GM23248 (cell line): ENCODE measurements at places on chromosomes 4 and X. TPM values are rescaled to one million over a fixed set of nuclear protein-coding genes. Genes with fewer than 3 reads are reported as not detected.

- no peaks in the 10 kb centered on the region for H3K36me3 ChIP-seq
- DNase-seq = peak; percentile 59
- H3K27me3 ChIP-seq = no peaks in the 10 kb centered on the region
- H3K4me1 ChIP-seq = peaks cover 29% of the 10 kb centered on the region
- H3K27ac ChIP-seq = no peak overlapping the region
Observed at GRCh38 chr4:143085224-143085623, 99.5 kb upstream of the USP38 start.

SYP gene
- total RNA-seq = 0.54 TPM in 1 of 2 replicates, not detected in the other

GRCh38 chr4:66736606-66737005 lies 808.7 kb downstream of the CENPC start:
- H3K27ac ChIP-seq = no peak overlapping the region
- no peak overlapping the region for H3K4me3 ChIP-seq
- H3K27me3 ChIP-seq = no peaks in the 10 kb centered on the region
- no peak for DNase-seq
- no peaks in the 10 kb centered on the region for H3K36me3 ChIP-seq

DNA sequence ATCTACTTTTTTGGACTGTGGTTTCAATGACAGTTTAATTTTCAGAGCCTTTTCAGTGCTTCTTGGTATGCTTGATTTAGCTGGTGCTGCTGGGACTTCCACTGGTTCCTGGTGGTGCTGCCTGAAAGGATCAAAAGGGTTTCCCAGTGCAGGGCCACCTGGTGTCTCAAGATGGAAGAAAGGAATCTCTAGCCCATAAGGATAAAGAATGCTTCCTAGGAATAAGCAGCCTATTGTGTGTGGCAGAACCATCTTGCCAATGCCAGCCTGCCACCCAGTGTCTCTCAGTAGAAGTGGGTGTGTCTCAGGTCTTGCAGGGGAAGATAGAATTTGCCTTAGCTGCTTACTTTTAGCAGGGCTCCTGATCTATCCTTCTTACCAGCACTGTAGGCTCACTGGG lies 15.0 kb upstream of the RAI2 start:
- no peak overlapping the region for H3K4me3 ChIP-seq
- H3K36me3 ChIP-seq = no peaks in the 10 kb centered on the region
- H3K27me3 ChIP-seq = no peaks in the 10 kb centered on the region
- no peaks in the 10 kb centered on the region for H3K4me1 ChIP-seq
- H3K27ac ChIP-seq = no peak overlapping the region
- DNase-seq = no peak

CITED1 gene
- total RNA-seq = not detected in 2 replicates

PDGFRA gene
- total RNA-seq = 225 and 275 TPM in 2 replicates

FREM3 gene
- total RNA-seq = not detected in 2 replicates

GRCh38 chr4:6332042-6332668 lies 62.5 kb downstream of the WFS1 start:
- no peaks in the 10 kb centered on the region for H3K36me3 ChIP-seq
- DNase-seq = peak; percentile 42
- H3K27me3 ChIP-seq = peaks cover 12% of the 10 kb centered on the region
- H3K4me1 ChIP-seq = no peaks in the 10 kb centered on the region
- no peak overlapping the region for H3K4me3 ChIP-seq

GRCh38 chr4:152454398-152455011 lies 81.4 kb downstream of the FBXW7 start:
- H3K27me3 ChIP-seq = no peaks in the 10 kb centered on the region
- H3K4me3 ChIP-seq = no peak overlapping the region
- no peaks in the 10 kb centered on the region for H3K36me3 ChIP-seq
- H3K4me1 ChIP-seq = no peaks in the 10 kb centered on the region

NAA11 gene
- total RNA-seq = not detected in 2 replicates

- no peaks in the 10 kb centered on the region for H3K27me3 ChIP-seq
- no peaks in the 10 kb centered on the region for H3K36me3 ChIP-seq
- DNase-seq = peak; percentile 81
- peak overlapping the region; percentile 6; the same call in 1 of the 2 replicates for H3K4me3 ChIP-seq
- peak overlapping the region; percentile 39 for H3K27ac ChIP-seq
- H3K4me1 ChIP-seq = peaks cover 10% of the 10 kb centered on the region; the same call in 1 of the 2 replicates
Observed at GRCh38 chr4:6892190-6892908, 17.3 kb upstream of the TBC1D14 start.

DNA sequence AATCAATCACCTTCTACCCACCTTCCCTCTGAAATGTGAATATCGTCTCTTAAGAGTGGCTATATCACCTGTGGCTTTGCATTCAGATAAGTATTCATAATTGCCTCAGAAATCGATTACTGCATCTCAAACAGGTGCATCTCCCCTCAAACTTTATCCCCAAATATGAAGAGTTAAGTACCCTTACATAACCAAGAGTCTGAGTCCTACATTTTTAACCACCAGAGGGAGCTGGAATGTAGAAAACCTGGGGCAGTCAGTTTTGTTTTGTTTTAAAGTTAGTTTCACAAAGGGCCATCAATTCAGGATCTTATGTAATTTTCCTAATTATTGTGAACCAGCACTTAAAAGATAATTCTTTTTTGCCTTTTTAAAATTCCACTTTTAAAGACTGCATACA lies 5.7 kb downstream of the TCEANC start:
- H3K27ac ChIP-seq = peak overlapping the region; percentile 94
- H3K4me3 ChIP-seq = peak overlapping the region; percentile 64
- H3K36me3 ChIP-seq = no peaks in the 10 kb centered on the region
- H3K27me3 ChIP-seq = no peaks in the 10 kb centered on the region
- peak; percentile 67 for DNase-seq

ZNF141 gene
- total RNA-seq = 6.7 and 7.6 TPM in 2 replicates

- no peak overlapping the region for H3K4me3 ChIP-seq
- H3K27ac ChIP-seq = no peak overlapping the region
- no peaks in the 10 kb centered on the region for H3K4me1 ChIP-seq
- no peaks in the 10 kb centered on the region for H3K36me3 ChIP-seq
Observed at GRCh38 chr4:114599903-114600552, 1.4 kb downstream of the UGT8 start.

- H3K27ac ChIP-seq = no peak overlapping the region
- no peaks in the 10 kb centered on the region for H3K4me1 ChIP-seq
- H3K4me3 ChIP-seq = no peak overlapping the region
- no peak for DNase-seq
Observed at GRCh38 chrX:70754169-70754848, 154.2 kb downstream of the TEX11 start.

- H3K27ac ChIP-seq = no peak overlapping the region
- no peaks in the 10 kb centered on the region for H3K36me3 ChIP-seq
- peaks cover 9% of the 10 kb centered on the region for H3K27me3 ChIP-seq
- no peaks in the 10 kb centered on the region for H3K4me1 ChIP-seq
- DNase-seq = no peak
Observed at GRCh38 chr4:47390428-47391125, 72.9 kb downstream of the COMMD8 start.

GLRB gene
- total RNA-seq = 11.3 and 12.3 TPM in 2 replicates

SHROOM4 gene
- total RNA-seq = 1.1 and 1.7 TPM in 2 replicates

- no peak for DNase-seq
- peaks cover 7% of the 10 kb centered on the region for H3K4me1 ChIP-seq
- no peaks in the 10 kb centered on the region for H3K36me3 ChIP-seq
- no peak overlapping the region for H3K27ac ChIP-seq
Observed at GRCh38 chr4:185931986-185932385, 120.0 kb upstream of the SORBS2 start.

DNA sequence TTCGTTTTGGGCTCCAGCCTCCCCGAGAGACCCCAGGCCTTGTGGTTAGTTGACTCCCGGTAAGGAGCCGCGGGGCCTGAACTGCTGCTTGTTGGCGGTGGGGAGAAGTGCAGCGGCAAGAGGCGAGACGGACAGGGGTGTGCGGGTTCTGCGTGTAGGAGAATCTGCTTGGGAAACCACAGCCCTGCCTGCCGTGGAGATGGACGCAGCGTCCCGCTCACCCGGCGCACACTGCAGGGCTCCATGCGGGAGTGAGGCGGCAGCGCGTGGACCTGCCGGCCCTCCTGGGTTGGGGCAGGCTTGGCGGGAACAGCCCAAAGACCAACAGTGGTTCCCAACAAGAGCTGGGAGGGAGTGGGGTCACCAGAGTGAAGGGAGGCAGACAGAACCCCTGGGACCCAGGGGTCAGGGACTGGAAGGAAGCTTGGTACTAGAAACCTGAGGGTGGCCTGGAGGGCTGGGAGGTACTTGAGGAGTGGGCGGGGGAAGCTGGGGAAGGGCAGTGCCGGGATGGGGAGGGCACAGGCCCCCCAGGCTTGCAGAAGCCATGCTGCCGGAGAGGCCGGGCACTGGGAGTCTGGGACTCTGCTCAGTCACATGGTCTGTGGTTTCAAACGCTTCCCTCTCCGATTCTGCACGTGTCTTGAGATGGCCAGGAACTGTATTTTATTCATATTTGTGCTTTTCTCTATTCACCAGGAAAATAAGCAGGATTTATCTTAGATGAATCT lies 70.8 kb downstream of the RGS12 start:
- no peaks in the 10 kb centered on the region for H3K27me3 ChIP-seq
- H3K27ac ChIP-seq = no peak overlapping the region

ABHD18 gene
- 3.4 and 3.5 TPM in 2 replicates for total RNA-seq

- no peaks in the 10 kb centered on the region for H3K4me1 ChIP-seq
- no peaks in the 10 kb centered on the region for H3K36me3 ChIP-seq
- H3K4me3 ChIP-seq = no peak overlapping the region
- DNase-seq = no peak
Observed at GRCh38 chrX:69221239-69222102, 56.2 kb upstream of the PJA1 start.

DNA sequence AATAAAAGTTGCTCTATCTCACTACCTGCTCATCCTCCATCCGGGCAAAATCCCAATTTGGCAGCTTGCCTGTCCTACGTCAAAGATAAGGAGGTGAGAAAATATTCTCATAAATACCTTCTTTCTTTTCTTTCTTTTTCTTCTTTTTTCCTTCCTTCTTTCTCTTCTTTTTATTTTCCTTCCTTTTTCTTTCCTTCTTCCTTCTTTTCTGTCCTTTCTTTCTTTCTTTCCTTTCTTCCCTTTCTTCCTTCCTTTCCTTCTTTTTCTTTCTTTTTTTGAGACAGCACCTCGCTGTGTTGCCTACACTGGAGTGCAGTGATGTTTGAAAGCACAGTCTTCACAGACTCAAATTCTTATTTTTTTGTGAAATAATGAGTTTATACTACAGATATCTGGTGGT lies 38.6 kb upstream of the NKAP start:
- H3K4me1 ChIP-seq = no peaks in the 10 kb centered on the region
- H3K27me3 ChIP-seq = no peaks in the 10 kb centered on the region; the same call in 1 of the 2 replicates
- H3K36me3 ChIP-seq = no peaks in the 10 kb centered on the region

SMIM20 gene
- 24.3 and 35.6 TPM in 2 replicates for total RNA-seq

DNA sequence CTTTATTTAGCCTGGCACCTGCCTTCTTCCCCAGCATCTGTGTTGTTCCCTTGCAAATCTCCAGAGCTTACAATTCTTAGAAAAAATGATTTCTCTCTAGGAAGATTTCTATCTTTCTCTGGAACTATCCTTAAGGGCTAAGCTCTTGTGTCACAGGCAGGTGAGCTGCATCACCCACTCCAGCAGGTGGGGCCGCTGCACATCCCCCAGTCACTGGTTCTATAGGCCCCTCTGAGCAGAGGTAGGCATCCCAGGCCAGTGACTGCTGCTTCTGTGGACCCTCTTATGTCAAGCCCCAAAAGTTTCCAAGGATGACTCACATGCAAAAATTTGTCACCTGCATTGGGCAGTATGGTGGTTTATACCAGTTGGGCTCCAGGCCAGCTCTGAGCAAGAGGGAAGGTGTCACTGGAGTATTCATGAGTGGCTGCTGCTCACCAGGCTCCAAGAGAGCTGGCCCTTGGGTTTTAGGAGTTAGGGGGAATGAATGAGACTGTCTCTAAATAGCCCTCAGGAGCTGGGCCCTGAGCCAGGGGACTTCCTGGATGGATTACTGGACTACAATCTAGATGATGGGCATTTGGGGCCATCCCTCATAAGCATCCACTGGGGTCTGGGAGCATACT lies 208.1 kb upstream of the EOLA2 start:
- H3K4me1 ChIP-seq = no peaks in the 10 kb centered on the region
- no peaks in the 10 kb centered on the region for H3K27me3 ChIP-seq
- H3K36me3 ChIP-seq = no peaks in the 10 kb centered on the region
- DNase-seq = no peak

DNA sequence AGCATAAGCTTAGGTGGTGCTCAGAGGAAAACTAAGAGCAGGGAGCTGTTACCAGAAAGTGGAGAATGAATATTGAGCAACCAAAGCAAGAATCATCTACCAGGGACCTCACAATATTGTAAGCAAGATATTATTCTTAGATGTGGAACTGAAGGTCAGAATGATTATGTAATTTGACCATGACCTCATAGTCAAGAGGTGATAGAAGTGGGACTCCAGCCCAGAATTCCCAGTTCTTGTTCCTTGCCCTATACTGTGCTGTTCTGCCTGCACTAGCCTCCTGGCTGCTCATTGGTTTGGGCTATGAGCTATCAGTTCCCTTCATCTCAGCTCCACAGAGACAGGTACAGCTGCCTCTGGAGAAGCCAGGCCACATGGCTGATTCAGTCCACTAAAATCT lies 229.4 kb downstream of the LDB2 start:
- H3K27me3 ChIP-seq = no peaks in the 10 kb centered on the region
- no peak overlapping the region for H3K27ac ChIP-seq
- no peak overlapping the region for H3K4me3 ChIP-seq
- no peaks in the 10 kb centered on the region for H3K36me3 ChIP-seq
- peaks cover 30% of the 10 kb centered on the region for H3K4me1 ChIP-seq

MAGEA12 gene
- total RNA-seq = 0.54 TPM in 1 of 2 replicates, not detected in the other

- no peak overlapping the region for H3K27ac ChIP-seq
- DNase-seq = no peak
- no peaks in the 10 kb centered on the region for H3K36me3 ChIP-seq
- no peak overlapping the region for H3K4me3 ChIP-seq
- no peaks in the 10 kb centered on the region for H3K27me3 ChIP-seq
Observed at GRCh38 chr4:138671106-138671505, 344.5 kb upstream of the NOCT start.

DNA sequence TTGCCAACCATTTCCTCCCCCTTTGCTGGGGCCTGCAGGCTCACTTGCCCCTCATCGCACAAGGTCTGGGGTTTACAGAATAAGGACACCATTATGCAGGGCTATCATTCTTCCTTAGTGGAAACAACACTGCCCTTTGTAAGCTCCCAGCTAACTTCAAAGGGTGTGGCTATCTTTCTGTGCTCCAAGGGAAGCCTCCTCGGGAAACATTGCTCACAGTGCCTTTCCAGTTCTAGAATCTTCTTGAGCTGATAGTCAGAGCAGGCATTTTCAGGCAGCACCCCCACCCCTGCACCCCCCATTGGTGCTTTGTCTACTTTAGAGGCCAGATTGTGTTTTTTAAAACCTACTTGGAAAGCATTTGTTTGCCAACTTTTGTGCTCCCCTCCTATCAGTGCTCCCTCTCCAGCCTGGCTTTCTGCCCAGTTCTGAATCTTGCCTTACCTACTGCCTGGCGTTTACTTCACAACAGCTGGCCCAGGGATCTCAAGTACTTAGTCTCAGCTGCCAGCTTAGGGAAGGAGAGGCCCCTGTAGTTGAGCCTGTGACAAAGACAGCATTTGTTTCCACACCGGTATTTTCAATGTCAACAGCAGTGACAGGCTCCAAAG lies 53.5 kb downstream of the PLAC1 start:
- no peaks in the 10 kb centered on the region for H3K36me3 ChIP-seq
- H3K27me3 ChIP-seq = no peaks in the 10 kb centered on the region
- peaks cover 36% of the 10 kb centered on the region for H3K4me1 ChIP-seq

APLN gene
- 0.43 and 1.1 TPM in 2 replicates for total RNA-seq

CT55 gene
- not detected in 2 replicates for total RNA-seq

- H3K27ac ChIP-seq = no peak overlapping the region
- no peaks in the 10 kb centered on the region for H3K4me1 ChIP-seq
- 0 out of 2 replicates have a peak, but pooled peaks cover 8% of the 10 kb centered on the region for H3K36me3 ChIP-seq
Observed at GRCh38 chr4:1385373-1386340, 20.6 kb downstream of the NKX1-1 start.

MAGEB1 gene
- not detected in 2 replicates for total RNA-seq

ADH7 gene
- not detected in 2 replicates for total RNA-seq

GRCh38 chr4:128590773-128591172 lies 218.7 kb upstream of the JADE1 start:
- H3K27ac ChIP-seq = no peak overlapping the region
- H3K27me3 ChIP-seq = no peaks in the 10 kb centered on the region
- H3K36me3 ChIP-seq = no peaks in the 10 kb centered on the region
- DNase-seq = no peak
- no peaks in the 10 kb centered on the region for H3K4me1 ChIP-seq
